Epithelial cell of prostate (primary cell): ENCODE measurements at places on chromosomes 7 and 10.

- no peak for DNase-seq
Observed at GRCh38 chr7:22781230-22781711, 41.4 kb downstream of the TOMM7 start.

DNA sequence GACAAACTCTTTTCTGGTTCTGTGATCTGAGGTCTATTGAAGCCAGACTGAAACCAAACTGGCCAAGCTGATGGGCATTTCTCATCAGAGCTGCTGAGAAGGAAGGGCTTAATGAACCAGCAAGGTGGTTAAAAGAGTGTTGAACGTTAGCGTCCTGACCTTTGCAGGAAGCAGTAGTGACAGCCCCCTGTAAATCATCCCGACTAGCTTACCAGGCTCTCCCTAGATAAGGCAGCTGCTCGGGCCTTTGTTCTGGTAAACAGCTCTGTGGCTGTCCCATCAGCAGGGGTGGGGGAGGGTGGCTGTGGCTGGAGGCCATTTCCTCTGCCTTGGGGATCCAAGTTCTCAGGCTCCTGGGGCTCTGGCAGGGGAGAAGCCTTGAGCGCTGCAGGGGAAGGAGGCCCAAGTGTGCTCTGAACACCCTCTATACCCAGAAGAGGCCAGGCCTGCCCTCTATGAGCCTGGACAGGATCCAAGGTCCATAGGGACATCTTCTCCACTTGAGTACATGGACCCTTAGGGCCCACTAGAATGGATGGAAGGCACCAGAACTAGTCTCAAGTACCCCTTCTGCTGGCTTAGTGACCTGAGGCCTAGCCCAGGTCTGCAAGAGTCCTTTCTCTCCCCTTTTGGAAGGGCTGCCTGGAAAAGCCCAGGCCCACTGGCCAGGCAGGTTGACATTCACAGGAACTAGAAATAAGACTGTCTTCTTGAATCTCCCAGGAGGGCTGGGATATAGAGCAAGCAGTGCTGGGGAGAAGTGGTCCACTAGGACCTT is 134.6 kb downstream of the ARHGAP22 start:
- DNase-seq = no peak

- no peak for DNase-seq
Observed at GRCh38 chr7:1248143-1248915, 15.7 kb downstream of the UNCX start.

- peak; percentile 85 for DNase-seq
Observed at GRCh38 chr7:81161451-81162075, 242.7 kb upstream of the SEMA3C start.

- no peak for DNase-seq
Observed at GRCh38 chr10:5618042-5618441, 48.4 kb downstream of the ASB13 start.

DNA sequence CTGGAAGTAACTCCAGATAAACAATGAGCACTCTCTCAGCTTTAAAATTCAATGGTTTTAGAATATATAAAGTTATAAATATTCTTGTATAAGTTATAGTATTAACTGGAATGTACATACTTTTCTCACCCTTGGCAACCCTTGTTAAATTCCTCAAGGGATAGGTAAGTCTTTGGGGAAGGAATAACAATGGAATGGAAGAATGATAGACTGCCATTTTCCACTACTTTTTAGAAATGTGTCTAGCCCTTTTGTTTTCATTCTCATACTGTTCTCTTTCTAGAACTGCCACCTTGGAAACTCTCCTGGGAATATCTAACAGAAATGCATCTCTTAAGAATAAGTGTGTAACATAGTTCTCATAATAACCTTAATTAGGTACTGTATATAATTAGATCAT is 8.3 kb downstream of the KIF5B start:
- no peak for DNase-seq

GRCh38 chr10:3881622-3882021 is 96.6 kb upstream of the KLF6 start:
- DNase-seq = no peak

DNA sequence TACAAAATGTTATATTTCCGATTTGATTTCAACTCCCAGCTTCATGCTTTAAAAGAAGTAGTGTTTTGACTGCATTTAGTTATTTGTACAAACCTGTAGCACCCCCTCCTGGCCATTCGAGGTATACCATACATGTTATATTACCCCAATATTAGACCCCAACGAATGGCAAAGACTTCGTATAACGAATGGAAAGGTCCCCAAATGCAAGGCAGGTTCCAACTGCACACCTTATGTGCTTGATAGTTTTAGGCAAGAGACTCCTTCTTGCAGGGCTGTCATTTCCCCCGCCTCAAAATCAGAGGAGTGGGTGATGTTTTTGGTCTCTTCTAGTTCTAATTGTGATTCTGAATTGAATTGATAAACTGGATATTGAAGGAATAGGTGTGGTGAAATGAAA is 101.1 kb upstream of the TARP start:
- no peak for DNase-seq

DNA sequence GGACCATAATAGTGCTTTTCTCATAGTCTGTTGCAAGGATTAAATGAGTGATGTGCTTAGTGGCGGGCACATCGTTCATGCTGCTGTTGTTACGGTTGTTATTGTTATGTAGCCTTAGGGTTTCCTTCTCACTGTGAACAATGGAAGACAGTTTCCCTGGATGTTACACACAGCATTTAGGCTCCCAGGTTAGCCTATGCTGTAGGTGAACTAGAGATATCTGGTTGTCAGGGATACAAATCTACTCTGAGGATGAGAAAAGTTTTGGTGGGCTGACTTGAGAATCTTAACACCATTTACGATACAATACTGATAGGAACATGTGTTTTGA is 14.7 kb downstream of the SH3PXD2A start:
- DNase-seq = no peak

DNA sequence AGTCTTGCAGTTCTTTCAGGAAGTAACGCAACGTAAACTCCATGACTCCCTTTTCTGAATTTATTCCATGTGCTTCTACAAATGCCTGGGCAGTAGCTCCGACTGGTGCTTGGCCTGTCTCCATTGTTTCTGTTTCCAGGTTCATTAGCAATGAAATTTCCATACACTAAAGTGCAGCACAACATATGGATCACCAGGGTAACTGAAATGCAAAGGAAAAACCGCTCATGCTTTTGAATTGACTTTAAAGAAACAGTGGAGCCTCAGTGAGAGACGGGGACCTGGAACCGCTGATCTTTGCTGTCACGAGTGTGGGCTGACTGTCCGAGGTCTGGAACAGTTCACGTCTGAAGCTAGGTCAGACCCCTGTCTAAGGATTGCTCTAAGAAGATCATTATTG is 126.5 kb upstream of the IGFBP3 start:
- no peak for DNase-seq

DNA sequence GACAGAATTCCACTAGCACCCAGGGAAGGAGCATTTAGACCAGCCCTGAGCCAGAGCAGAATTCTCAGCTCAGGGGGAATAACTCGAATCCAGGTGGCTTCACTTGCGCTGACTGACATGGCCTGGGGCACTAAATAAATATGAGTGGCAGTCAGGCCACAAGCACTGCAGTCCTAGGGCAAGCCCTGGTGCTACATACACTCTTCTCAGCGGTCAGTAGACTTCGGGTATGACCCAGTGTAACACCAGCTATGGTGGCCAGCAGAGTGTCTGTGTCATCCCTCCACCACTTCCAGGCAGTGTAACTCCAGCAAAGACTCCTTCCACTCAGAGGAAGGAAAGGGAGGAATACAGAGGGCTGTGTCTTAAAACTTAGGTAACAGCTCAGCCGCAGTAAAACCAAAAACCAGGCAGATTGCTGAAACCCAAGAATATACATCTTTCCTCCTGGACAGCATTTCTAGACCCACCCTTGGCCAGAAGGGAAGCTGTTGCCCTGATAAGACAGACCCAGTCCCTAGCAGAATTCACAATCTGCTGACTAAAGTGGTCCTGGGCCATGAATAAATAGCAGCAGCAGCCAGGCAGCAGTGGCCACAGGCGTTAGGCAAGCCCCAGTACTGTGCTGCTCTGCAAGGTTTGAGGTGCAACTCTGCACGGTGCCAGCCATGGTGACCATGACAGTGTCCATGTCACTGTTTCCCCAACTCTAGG is 77.0 kb downstream of the SNX13 start:
- DNase-seq = no peak

DNA sequence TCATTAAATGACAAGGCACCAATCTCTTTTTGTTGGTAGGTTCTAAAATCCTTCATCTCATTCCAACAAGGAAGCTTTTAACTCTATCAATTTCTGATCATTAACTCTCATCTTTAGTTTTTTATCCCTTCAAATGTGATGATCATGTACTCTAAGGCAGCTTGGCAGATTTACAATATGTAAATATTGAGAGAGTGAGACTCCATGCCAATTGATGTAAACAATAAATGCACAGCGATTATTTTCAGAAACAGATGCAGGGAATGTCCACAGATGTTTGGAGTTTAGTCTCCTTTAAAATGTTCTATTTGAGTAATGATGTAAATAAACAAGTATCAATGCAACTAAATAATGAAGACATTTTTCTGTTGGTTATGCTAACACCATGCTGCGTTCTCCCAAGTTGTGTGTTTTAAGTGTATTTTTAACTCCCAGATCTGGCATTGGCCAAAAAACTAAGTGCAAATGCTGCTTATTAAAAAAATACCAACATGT is 213.8 kb downstream of the AHR start:
- no peak for DNase-seq

GRCh38 chr10:117663750-117664149 is 121.2 kb downstream of the EMX2 start:
- peak; percentile 43 for DNase-seq

- DNase-seq = no peak
Observed at GRCh38 chr10:132114953-132115520, 49.3 kb downstream of the JAKMIP3 start.

DNA sequence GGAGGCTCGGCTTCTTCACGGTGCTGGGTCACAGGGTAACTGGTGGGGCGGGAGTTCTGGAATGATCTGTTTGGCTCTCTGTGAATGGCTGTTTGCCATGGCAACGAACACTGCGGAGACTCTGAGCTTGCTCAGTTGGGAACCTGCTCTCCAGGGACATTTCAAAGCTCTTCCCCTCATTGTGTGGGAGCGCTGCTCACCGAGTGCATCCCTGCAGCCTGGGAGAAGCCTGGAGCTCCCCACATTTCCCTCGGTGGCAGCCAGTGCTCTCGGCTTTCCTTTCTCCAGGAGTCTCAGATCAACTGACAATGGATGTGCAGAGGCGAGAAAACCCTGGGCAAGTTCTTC is 57.6 kb upstream of the CACUL1 start:
- no peak for DNase-seq

DNA sequence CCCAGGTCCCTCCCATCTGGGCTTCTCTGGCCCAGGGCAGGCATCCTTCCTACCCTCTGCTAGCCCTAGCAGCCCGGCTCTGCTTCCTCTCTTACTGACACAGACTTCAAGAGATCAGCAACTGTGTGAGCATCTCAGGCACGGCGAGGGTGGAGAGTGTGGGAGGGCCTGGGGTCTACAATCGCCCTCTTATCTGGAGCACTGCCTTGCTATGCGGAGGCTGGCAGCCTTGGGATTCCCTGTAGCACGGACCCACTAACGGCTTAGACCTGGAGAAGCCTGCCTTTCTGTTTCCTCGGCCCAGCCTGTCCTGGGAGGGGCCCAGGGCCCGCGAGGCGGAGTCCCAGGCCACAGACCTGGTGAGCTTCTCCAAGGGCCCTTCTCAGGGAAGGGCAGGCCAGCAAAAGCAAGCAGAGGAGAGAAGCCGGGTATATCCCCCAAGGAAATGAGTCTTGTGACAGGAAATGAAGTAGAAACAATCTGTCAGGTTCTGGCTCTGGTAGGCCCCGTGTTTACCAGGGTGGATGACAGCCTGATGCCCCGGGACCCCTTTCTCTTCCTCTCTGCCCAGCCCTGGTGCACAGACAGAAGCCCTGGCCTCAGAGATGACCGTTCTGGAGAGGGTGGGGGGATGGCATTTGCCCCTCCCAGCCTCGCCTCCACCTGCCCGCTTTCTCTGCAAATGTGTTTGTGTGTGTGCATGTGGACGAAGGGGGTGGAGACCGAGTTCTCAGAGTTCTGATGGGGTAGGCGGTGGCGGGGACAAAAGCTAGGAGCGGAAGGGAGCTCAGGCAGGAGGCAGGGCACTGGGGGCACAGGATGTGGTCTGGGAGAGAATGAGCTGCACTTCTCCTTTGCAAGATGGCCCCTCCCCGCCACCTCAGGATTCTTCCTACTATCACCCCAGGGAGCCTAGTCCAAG is 2.5 kb downstream of the LRCH4 start:
- DNase-seq = no peak

DNA sequence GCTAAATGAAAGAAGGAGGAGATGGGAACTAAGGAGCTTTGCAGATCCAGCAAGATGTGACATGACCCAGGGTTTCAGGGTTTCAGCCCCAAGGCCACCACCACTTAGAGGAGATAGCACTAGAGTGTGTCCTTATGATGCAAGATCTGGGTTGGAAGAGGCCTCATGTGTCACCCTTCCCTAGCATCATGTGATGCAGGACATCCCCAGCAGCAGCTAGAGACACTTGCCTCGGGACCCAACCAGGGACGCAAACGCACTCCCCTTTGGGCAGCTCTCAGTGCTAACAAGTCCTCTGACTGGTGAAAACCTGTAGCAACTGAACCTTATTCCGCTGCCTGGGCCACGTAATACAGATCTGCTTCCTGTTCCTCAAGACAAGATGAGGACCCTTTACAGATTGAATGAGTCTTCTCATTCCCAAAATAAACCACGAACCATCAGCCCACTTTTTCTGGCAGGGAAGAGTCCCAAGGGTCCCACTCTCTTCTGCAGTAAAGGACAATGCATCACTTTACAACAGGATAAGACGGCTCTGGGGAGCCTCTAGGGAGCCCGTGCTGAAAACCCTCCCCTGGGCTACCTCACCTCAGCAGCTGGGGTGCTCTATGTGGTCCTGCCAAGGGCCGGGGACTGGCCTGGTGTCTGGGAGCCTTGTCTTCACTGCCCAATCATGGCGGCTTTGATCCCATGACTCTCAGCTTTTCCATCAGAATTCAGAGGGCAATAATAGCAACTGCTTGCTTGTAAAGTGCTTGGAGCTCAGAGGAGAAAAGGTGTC is 44.8 kb upstream of the GDF10 start:
- no peak for DNase-seq

GRCh38 chr7:136588216-136588615 is 280.2 kb upstream of the CHRM2 start:
- no peak for DNase-seq

DNA sequence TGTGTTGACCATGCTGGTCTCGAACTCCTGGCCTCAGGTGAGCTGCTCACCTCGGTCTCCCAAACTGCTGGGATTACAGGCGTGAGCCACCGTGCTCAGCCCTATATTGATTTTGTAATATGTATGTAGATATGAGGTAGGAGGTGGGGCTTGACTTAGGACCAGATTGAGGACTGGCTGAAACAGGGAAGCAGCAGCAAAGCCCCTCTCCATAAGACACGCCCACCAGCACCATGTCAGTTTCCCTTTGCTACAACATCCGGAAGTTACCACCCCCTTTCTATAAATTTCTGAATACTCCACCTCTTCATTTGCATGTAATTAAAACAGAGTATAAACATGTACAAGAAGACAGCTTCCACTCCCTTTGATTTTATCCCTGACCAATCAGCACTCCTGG is 47.9 kb upstream of the MYL10 start:
- no peak for DNase-seq

DNA sequence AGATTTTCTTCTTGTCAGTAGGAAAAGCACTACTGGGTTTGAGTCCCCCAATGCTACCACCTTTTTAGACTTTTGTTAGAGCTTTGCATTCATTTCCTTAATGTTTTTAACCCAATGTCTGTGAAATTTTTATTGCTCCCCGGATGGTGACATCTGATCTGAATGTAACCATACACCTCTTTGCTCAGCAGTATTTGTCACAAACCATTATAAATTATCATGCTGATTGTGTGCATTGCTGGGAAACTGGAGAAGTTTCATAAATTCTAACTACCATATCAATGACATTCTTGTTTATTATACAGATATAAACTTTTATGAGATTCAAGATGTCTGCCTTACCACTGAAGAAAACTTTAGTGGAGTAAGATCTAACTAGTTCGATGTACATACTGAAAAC is 8.5 kb downstream of the NRP1 start:
- DNase-seq = no peak
